ENCODE measurements at places on chromosomes 4 and X.

GRCh38 chrX:139094671-139095592, 383.4 kb upstream of the FGF13 start:
- no peak for DNase-seq

DNA sequence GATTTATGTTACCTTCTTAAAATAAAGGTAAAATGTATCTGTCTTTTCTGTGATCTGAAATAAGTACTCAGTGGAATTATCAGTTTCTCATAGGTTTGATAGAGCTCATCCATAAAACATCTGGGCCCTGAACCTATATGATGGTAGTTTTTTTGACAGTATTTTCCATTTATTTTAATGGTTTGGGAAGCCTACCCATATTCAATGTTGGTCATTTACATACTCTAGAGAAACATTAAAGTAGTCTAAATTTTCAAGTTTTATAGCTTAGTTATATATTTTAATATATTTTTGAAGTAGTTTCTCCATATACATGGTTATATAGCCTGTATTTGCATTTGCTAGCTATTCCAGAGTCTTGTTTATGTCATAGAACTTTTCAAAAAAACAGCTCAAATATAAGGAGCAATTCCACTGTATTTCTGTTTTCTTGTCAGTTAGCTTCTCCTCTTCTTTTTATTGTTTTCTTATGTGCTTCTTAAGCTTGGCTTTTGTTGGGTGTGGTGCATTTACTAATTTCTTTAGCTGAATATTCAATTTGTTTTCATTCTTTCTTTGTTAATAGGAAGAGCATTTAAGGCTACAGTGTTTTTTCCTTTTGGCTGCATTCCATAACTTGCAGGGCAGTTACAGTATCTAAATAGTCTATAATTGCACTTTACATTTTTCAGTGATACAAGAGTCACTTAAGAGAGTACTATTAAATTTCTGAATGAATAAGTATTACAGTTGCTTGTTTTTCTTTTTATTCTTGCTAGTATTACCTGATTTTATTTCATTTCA, 181.4 kb downstream of the DKK2 start:
- DNase-seq: no peak

DNA sequence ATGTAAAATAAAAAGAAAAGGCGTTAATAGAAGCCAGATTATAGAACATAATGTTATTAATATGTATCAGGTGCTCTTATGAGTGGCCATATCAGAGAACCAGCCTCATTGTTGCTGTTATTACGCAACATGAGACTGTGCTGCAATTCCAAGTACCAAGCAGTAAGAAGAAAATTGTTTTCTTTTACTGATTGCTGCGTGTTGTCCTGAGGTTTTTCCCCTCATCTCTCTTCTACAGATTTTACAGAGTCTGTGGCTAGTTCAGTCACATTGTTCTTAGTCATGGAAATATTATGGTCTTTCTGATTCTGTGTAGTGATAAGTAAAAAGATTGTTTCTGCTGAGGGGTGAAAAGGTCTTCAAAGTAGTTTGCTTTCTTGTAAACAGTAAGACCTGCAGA, 55.9 kb downstream of the NPNT start:
- peak; percentile 2 for DNase-seq

DNA sequence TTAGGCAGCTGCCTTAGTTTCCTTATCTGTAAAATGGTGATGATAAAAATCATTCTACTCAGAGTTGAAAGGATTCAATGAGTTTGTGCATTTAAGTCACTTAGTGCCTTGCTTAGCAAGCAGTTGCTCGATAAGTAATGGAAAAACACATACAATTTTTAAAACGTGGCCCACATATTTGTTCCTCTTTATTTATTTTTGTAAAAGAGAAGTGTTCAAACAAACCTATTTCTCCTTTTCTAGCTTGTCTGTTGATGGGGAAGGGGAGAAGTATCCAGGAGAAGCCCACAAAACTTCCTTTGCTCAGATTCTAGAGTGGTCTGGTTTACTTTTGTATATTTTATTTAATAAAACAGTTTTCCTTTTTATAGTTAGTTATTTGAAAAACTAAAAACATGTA, 3.3 kb upstream of the HPGDS start:
- no peak for DNase-seq

DNA sequence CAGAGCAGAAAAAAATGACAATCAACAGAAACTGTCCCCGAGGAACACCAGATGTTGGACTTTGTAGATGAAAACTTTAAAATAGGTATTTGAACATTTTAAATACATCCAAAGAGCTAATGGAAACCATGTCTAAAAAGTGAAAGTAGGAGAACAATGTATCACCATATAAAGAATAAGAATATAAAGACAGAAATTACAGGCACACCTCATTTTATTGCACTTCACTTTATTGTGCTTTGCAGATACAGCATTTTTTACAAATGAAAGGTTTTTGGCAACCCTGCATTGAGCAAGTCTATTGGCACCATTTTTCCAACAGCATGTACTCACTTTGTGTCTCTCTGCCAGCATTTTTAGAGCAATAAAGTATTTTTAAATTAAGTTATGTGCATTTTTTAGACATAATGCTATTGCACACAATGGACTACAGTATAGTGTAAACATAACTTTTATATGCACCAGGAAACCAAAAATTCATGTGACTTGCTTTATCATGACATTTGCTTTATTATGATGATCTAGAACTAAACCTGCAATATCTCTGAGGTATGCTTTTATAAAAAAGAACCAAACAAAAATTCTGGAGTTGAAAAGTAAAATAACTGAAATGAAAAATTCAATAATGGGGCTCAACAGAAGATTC, 212.4 kb upstream of the CASK start:
- DNase-seq: no peak

- DNase-seq: no peak
Observed at GRCh38 chr4:122480655-122481487, 24.3 kb upstream of the IL2 start.

GRCh38 chrX:35664833-35665232, 133.3 kb upstream of the MAGEB16 start:
- DNase-seq: no peak

DNA sequence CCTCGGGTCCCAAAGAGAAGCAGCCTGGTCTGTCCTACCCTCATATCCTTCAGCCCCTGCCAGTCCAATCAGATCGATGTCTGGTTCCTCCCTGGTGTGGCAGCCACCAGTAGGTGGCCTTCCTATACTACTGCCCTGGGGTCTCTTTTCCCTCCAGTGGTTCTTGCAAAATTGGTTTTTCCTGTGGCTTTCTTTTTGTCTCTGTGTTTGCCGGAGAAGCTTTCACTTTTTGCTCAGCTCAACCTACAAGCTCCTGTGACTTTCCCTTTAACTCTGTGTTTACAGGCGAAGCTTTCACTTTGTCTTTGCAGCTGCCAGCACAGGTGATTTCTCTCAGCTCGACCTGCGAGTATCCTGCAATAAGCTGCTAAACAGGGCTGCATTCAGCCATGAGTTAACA, 46.8 kb downstream of the UGT2A3 start:
- DNase-seq: no peak

- DNase-seq: peak; percentile 1
Observed at GRCh38 chr4:65865489-65865888, 195.2 kb upstream of the EPHA5 start.

- DNase-seq: no peak
Observed at GRCh38 chrX:31706466-31706865, 634.6 kb upstream of the FTHL17 start.

- DNase-seq: peak; percentile 22
Observed at GRCh38 chr4:132642016-132642817, 506.9 kb upstream of the PCDH10 start.

GRCh38 chrX:141142946-141143345, 34.0 kb downstream of the LDOC1 start:
- no peak for DNase-seq

- DNase-seq: no peak
Observed at GRCh38 chr4:158484173-158484885, 37.4 kb upstream of the RXFP1 start.

- DNase-seq: no peak
Observed at GRCh38 chr4:42985976-42986375, 93.5 kb downstream of the GRXCR1 start.

DNA sequence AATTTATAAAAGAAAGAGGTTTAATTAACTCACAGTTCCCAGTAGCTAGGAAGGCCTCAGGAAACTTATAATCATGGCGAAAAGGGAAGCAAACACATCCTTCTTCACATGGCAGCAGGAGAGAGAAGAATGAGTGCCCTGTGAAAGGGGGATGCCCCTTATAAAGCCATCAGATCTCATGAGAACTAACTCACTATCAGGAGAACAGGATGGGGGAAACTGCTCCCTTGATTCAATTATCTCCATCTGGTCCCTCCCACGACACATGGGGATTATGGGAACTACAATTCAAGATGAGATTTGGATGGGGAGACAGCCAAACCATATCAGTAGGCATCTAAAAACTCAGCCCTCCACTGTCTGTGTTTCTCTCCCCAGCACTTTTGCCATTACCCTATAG, 22.4 kb downstream of the ANK2 start:
- DNase-seq: no peak

GRCh38 chr4:157222771-157223160, 2.2 kb downstream of the GRIA2 start:
- no peak for DNase-seq
